Thoracic aorta (tissue), 2 donors: ENCODE measurements at places on chromosomes 11 and 22.

GRCh38 chr11:23539556-23539955 is 679.3 kb upstream of the CCDC179 start:
- DNase-seq, result no peak

GRCh38 chr11:748007-748359 is 719 bp downstream of the TALDO1 start:
- no peak for DNase-seq

GRCh38 chr11:86115542-86116385 is 46.9 kb upstream of the PICALM start:
- DNase-seq, result no peak

GRCh38 chr11:57315491-57315890 is 9.3 kb downstream of the TNKS1BP1 start:
- DNase-seq, result no peak

GRCh38 chr11:24312464-24313238 is 184.2 kb upstream of the LUZP2 start:
- no peak for DNase-seq

DNA sequence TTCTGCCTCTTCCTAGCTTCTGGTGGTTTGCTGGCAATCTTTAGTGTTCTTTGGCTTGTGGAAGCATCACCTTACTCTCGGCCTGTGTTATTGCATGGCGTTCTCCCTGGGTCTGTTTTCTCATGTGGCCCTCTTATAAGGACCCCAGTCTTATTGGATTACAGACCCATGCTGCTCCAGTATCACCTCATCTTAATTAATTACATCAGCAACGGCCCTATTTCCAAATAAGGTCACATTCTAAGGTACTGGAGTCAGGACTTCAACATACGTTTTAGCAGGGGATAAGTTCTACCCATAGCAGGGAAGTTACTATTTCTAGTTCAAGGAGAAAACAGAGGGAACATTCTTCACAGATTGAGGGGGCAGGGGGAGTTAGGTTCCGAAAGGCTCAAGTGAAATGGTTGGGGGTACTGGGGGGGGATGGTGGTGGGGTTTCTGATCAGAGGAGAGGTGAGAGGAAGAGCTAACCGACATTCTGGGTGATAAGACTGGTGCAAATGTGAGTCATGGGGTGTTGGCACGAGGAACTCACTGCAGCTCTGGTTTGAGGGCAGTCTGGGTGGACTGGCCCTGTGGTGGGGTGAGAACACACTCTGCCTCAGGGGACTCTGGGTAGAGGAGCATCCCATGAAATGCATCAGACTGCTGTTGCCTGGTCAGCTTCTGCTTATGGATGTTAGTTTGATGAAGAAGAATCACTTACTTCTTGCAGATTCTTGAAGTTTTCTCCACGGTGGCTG is 51.5 kb upstream of the ZBED5 start:
- DNase-seq, result no peak
